Amniotic epithelial cell (primary cell): ENCODE measurements at places on chromosomes 2 and 18.

- peak; percentile 43 for DNase-seq
These were observed 254.8 kb downstream of the TGIF1 start for GRCh38 chr18:3704556-3705344.

DNA sequence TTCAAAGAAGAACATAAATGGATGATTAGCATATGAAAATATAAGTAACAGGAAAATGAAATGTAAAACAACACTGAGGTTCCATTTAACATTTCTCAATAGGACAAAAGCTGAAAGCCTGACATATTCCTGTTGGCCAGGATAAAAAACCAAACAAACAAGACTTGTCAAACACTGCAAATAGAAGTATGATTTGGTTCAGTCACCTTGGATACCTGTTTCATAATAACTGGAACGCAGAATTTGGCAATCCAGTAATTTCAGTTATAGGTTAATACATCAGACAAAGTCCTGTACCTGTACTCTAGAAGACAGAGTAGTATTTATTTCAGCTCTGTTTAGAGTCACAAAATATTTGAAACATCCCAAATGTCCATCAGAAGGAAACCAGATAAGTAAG lies 16.5 kb upstream of the EVA1A start:
- DNase-seq: no peak

- peak; percentile 14 for DNase-seq
These were observed 119.7 kb upstream of the NFATC1 start for GRCh38 chr18:79275992-79276391.

DNA sequence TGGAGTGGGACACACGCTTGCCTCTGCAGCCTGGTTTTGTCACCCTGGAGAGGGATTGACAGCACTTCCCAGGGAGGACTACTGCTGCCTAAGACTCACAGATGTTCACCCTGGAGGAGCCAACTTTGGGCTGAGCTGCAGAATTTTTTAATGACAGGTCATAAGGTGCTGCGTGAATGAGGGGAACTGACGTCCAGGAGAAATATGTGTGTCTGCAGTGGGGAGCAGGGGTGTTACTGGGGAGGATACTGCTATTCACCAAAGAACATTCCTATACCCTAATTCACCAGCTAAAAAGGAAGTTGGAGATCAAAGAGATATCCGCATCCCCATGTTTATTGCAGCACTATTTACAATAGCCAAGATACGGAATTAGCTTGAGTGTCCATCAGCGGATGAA lies 144.4 kb downstream of the MGAT5 start:
- DNase-seq: peak; percentile 96

- no peak for DNase-seq
These were observed 11.6 kb upstream of the CASP10 start for GRCh38 chr2:201171259-201171814.

GRCh38 chr2:172434821-172435605 lies 7.6 kb downstream of the ITGA6 start:
- DNase-seq: no peak

DNA sequence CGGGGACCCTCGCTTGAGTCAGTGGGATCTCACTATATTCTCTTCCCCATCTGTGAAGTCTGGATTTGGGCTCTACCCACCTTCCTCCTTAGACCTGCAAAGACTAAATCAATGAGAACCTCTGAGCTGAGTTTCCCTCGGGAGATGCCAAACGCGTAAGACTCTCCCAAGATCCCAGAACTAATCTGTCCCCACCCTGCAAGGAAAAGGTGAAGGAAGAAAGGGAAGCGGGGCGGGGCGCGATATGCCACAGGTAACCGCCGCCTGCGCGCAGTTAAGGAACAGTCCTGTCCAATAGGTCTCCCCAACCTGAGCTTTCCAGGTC lies 780 bp downstream of the SRD5A2 start:
- no peak for DNase-seq
